ENCODE measurements at places on chromosomes 5 and 9. TPM values are rescaled to one million over a fixed set of nuclear protein-coding genes. Genes with fewer than 3 reads are reported as not detected.

Gene AGXT2
- not detected for total RNA-seq

Gene PRPF4
- total RNA-seq: 15.6 TPM

Gene TENT4A
- total RNA-seq: 13.0 TPM

Gene SLC6A19
- not detected for total RNA-seq

Gene PCDHGA2
- 0.68 TPM for total RNA-seq

Gene TGFBI
- 13.4 TPM for total RNA-seq

Gene GARIN3
- not detected for total RNA-seq

Gene RALGPS1
- 6.8 TPM for total RNA-seq

Gene ARHGEF39
- total RNA-seq: 2.4 TPM

Gene FCHO2
- 47.4 TPM for total RNA-seq

Gene HTR4
- total RNA-seq: 0.08 TPM

Gene CKMT2
- total RNA-seq: 0.96 TPM

Gene INSYN2B
- not detected for total RNA-seq

Gene RELL2
- 4.5 TPM for total RNA-seq

Gene SPRY4
- 2.6 TPM for total RNA-seq

Gene MARVELD2
- 25.7 TPM for total RNA-seq

Gene CNTFR
- not detected for total RNA-seq

Gene ROPN1L
- total RNA-seq: not detected

Gene PIP5K1B
- 1.3 TPM for total RNA-seq

Gene UIMC1
- 14.9 TPM for total RNA-seq

Gene TSSK1B
- total RNA-seq: 0.48 TPM

Gene BRD8
- total RNA-seq: 25.7 TPM

Gene MELK
- total RNA-seq: 18.7 TPM

Gene GADD45G
- 1.6 TPM for total RNA-seq

Gene DCP2
- 19.0 TPM for total RNA-seq

Gene OR1L1
- not detected for total RNA-seq

Gene ISL1
- total RNA-seq: not detected

Gene ASPN
- 0.36 TPM for total RNA-seq

Gene WNK2
- total RNA-seq: 0.92 TPM

Gene PCDHA8
- total RNA-seq: 0.08 TPM

Gene MARCHF11
- total RNA-seq: not detected

Gene LMX1B
- total RNA-seq: not detected

Gene C5orf52
- not detected for total RNA-seq

Gene CACNA1B
- not detected for total RNA-seq

Gene SEMA6A
- 6.1 TPM for total RNA-seq

Gene NEUROG1
- not detected for total RNA-seq

Gene RASEF
- total RNA-seq: 8.1 TPM

Gene ESM1
- total RNA-seq: not detected

Gene CARD19
- 19.9 TPM for total RNA-seq

Gene SPINK13
- total RNA-seq: not detected

Gene FBP1
- total RNA-seq: 1.2 TPM

Gene PCA3
- not detected for total RNA-seq

Gene PCDHA10
- total RNA-seq: 0.08 TPM

Gene TMEM171
- total RNA-seq: 6.3 TPM

Gene NOTCH1
- total RNA-seq: 30.6 TPM

Gene ALG2
- 12.2 TPM for total RNA-seq

Gene TMC1
- total RNA-seq: 3.3 TPM

Gene UGT3A1
- not detected for total RNA-seq

Gene ISCA1
- 15.4 TPM for total RNA-seq

Gene CD274
- 1.5 TPM for total RNA-seq

Gene CTSV
- 5.7 TPM for total RNA-seq

Gene SLC34A3
- total RNA-seq: 0.68 TPM

Gene BRINP1
- 3.4 TPM for total RNA-seq

All from esophagus mucosa (tissue), 1 donor.